T-helper 1 cell (primary cell): ENCODE measurements at places on chromosomes 7 and 10.

DNA sequence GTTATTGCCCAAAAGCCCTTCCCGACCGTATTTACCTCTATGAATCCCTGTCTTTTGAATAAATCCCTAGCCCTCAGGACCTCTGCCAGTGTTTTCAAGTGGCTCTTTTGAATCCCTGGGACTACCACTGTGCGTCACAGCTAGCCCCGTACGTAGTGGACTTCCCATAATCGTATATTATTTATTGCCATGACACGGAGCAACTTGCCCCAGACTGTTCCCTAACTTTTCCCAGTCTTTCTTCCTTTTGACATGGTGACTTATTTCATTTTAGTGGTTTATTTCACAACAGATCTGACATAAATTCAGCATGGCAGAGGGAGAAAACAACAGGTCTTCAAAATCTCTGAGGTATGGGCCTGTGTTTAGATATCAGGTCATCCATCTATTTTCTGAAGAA is 318.6 kb upstream of the KLF6 start:
- no peak for DNase-seq

DNA sequence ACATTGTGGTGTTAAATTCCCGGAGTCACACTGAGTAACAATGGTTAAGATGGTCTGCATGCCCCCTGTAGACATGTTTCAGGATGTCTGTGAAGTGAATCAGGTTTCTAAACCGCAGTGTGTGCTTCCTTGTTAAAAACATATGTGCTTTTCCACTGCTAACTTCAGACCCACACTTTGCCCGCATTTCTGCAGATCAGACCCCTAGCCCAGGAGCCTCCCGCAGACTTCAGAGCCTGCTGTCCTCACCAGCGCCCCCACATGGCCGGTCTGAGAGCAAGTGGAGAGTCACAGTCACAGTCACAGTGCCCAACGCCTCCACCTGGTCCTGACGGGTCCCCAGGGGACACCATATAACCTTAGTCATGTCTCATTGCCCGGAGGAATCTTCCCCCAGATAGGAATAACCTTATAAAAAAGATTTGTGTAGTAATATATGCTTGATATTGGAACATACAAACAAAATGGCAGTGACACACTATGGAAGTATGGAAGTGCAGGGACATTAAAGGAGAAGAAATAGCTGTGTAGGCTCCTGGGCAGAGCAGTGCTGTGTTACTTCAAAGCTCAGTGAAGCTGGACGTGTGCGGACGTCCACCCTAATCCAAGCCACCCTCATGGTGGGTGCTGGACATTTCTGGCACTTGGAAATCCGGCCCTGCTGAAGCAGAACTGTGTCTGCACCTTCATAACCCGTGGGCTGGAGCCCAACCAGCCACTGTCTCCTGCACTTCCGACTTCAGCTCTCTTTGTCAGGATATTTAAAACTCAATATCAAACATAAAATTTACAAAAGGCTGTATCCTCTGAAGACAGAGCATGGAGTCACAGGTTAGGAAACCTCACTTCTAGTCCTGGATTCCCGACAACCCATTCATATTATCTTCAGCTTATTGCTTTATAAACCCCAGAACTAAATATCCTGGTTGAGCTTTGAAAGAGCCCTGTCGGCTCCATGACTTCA is 29.0 kb downstream of the GSTO2 start:
- DNase-seq = no peak

DNA sequence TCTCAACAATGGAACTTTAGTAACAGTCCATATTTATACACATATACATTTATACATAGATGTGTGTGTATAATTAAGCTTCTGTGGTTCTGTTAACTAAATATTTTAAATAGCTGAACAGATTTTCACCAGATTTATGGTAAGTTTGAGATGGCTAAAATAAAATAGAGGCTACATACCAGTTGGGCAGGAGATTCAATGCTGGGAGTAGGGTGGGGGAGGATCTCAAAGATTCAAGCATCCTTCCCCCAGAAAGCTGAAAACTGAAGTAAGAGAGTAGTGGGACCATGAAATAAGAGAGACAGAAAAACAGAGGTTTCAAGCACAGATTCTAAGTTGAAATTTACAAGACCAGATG is 14.0 kb downstream of the LRRC17 start:
- no peak for DNase-seq

- no peak for DNase-seq
Measured at GRCh38 chr10:106380706-106381105, 783.8 kb downstream of the SORCS1 start.

- no peak for DNase-seq
Measured at GRCh38 chr7:40500219-40500618, 365.4 kb downstream of the SUGCT start.

- DNase-seq = no peak
Measured at GRCh38 chr7:146359176-146359575, 242.6 kb downstream of the CNTNAP2 start.

DNA sequence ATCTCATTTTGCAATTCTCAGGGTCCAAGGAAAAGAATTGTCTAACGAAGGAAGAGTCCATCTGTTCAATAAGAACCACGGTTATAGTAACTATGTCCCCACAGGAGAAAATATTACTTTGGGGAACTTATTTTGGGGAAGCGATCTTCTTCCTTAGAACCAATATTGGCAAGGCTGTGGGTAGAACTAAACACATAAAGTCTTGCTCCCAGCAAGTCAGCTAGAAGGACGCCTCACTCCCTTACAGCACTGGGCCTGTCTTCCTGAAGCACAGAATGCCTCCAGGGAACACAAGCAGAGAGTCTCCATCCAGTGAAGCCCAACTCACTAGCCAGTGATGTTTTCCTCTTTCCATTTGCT is 30.2 kb downstream of the C10orf71 start:
- DNase-seq = no peak

DNA sequence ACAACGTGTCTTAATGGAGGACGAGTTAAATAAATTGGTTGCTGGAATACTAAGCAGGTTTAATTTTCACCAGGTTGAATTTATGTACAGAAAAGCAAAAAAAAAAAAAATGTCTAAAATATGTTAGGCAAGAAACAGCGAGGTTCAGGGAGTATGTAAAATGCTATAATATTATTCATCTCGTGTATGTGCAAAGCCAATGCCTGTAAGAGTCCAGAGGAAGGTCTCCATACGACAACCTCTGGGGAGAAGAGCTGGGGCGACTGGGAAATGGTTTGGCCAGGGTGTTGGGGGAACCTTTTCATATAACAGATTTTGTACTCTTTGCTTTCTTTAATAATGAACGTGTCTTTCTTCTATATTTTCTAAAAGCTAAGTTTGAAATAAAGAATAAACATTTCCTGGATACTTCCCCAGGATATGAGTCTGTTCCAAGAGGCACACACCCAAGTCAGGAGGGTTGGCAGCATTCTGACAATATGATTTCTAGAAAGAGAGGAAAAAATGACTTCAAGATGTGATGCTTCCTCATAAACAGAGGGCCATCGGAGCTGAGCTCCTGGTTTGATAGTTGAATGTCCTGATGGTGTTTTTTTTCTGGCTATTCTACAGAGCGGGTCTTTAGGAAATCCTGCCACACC is 208.6 kb upstream of the MGMT start:
- no peak for DNase-seq

DNA sequence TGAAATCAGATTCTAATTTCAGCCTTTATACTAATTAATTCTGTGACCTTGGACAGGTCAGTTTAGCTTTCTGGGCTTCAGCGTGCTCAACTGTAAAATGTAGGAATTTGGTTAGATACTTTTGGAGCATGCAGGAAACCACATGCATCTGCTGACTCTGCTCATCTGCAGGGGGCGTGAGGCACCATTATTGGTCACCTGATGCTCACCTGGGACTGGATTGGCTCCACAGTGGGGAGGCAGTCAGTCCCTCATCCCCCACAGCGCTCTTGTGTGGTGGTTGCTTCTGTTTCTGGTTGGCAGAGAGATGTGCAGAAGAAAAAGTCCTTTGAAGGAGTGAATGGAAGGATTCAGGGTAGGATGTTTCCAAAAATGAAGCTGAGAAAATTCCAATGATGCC is 150.9 kb upstream of the MTPN start:
- no peak for DNase-seq

- DNase-seq = no peak
Measured at GRCh38 chr10:102872163-102872562, 2.9 kb downstream of the AS3MT start.
